ENCODE measurements at places on chromosomes 5 and 9. TPM values are rescaled to one million over a fixed set of nuclear protein-coding genes. Genes with fewer than 3 reads are reported as not detected.

DNA sequence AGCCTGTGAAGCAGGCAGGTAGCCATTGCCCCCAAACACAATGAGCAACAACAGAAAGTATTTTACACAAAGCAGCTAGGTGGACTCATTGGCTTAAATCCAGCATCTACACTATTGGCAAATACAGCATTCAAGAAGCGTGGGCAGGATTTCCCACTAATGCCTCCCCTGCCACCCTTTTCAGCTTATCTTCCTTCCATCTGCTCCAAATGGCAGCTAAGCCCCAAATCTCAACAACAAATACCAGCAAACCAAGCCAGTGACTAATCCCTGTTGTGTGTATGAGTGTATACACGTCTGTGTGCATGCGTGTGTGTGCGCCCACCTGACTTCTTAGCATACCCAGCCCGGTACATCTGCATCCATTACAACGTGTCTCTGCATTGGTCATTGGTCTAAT, 151.2 kb upstream of the WWC1 start:
- DNase-seq, result no peak

DNA sequence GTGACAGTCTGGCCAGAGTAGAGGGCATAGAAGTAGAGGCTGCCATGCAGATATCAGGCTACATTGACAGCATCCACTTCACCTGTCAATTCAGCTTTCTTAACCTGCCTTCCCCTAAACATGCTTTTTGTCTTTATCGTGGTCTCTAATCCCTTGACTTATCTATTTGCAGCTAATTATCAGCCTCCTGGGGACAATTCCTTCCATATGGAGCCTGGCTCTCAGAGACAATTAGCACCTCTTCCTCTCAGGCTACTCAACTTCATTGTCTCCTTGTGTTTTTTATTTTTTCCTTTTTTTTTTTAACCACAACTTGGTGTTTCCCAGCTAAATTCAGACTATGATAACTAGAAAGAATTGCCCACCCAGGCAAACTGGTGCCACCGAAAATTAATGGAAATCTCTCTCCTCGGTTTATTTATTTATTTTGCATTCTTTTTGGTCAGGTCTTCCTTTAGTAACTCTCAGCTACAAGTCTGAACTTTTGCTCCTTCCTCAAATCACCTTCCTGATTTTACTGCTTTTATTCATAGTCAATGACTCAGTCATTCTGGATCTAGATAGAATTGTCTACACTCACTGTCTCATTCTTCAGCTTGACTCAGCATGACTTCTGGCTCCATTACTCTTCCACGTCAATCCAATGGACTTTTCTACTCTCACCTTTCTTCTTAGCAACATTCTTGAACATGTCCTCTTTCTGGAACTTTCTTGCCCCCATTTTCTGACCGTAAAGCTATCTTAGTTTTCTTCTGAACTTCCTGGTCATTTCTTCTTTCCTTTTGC, 63.0 kb upstream of the BASP1 start:
- peak; percentile 86 for DNase-seq

- no peak for DNase-seq
Observed at GRCh38 chr5:83000428-83000827, 76.8 kb downstream of the TMEM167A start.

- no peak for DNase-seq
Observed at GRCh38 chr5:93721511-93721910, 19.9 kb downstream of the POU5F2 start.

Gene FBP1
- not detected for total RNA-seq

DNA sequence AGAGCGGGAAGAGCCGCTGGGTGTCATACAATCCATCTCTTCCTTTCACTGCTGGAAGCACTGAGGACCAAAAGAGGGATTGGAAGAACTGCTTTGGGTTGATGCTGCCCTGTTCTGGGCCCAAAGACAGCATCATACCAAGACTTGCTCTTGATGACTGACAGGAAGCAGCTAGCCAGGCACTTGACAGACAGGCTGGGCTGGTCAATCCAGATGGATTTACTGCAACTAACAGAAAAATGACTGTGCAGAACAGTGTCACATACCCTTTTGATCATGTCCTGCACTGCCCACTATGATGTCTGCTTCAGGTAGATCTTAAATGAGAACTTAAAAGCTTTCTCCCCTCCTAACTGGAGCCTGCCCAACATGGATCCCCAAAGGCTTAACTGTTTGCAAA, 157.6 kb downstream of the CRB2 start:
- no peak for DNase-seq

GRCh38 chr5:37710965-37711364, 128.9 kb downstream of the GDNF start:
- no peak for DNase-seq

Gene MCC
- total RNA-seq, result 45.6 TPM

DNA sequence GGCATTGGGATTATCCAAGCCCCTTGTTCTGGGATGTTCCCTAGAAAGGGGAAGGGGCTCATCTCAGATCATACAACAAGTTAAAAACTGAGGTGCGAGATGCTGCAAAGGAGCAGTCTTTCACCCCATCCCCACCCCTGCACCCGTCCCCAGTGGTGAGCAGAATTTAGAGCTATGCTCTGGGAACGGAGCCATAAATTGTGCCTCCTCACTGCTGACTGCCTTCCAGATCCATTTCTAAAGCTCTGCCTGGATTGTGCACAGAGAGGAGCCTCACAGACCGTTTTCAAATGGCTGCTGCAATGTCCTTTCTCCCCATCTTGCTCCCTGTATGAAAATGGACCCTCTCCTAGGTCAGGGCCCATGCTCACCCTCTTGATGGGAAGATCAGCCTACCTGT, 8.3 kb downstream of the SLC25A48 start:
- no peak for DNase-seq

Gene ERP44
- total RNA-seq, result 14.4 TPM

Data from osteoblast (primary cell).